ENCODE measurements at places on chromosomes 11 and 22.

- DNase-seq, result no peak
These were observed 537.0 kb downstream of the NTM start for GRCh38 chr11:131907371-131907770.

GRCh38 chr11:132549561-132549960, 982.7 kb downstream of the OPCML start:
- DNase-seq, result no peak

DNA sequence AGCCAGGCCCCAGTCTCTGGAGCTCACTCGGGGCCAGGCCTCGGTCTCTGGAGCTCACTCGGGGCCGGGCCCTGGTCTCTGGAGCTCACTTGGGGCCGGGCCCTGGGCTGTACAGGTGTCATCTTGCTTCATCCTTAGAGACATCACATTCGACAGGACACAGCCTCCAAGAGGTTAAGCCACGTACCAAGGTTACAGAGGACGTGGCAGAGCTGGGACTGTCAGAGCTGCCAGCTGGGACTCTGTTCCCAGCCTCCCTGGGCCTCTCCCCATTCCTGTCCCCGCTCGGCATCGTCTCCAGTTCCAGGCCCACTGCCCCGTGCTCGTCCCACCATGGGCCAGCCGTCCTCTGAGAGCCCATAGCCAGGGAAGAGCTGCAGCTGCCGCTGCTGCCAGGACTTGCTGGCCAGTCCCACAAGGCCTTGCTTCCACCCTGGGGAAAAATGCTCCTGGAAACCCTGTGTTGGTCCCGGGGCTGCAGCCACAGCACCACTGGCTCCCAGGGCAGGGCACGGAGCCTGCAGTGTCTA, 19.6 kb downstream of the CABP7 start:
- no peak for DNase-seq

- DNase-seq, result no peak
These were observed 92.0 kb upstream of the ISX start for GRCh38 chr22:34973926-34974325.
